ENCODE measurements at places on chromosomes 13 and 19.
A peak's percentile ranks its signal among the peaks of the same experiment; 100 is the strongest.

- DNase-seq = no peak
Observed at GRCh38 chr13:24328145-24328544, 18.8 kb downstream of the C1QTNF9 start.

GRCh38 chr13:98041081-98041820 lies 87.8 kb downstream of the IPO5 start:
- DNase-seq = no peak

GRCh38 chr13:39407786-39408185 lies 195.2 kb downstream of the LHFPL6 start:
- DNase-seq = no peak

- DNase-seq = no peak
Observed at GRCh38 chr13:102176846-102177245, 225.0 kb downstream of the FGF14 start.

- no peak for DNase-seq
Observed at GRCh38 chr13:49348751-49349150, 95.1 kb downstream of the CAB39L start.

DNA sequence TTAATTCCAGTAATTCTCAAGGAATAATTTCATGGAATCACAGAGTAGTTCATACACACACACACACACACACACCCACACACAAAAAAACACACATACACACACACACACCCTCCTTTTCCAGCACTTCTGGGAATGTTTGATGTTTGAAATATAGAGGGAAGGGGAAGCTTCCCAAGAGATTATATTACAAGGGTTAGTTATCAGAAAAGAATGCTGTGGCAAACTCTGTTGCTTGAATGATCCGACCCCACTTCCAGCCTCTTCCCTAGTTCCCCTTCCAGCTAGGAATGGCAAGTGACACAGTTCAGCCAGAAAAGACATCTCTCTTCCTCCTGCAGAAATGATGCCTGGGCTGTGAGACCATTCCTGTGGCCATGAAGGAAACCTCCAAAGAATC lies 49.9 kb downstream of the KCTD12 start:
- no peak for DNase-seq

DNA sequence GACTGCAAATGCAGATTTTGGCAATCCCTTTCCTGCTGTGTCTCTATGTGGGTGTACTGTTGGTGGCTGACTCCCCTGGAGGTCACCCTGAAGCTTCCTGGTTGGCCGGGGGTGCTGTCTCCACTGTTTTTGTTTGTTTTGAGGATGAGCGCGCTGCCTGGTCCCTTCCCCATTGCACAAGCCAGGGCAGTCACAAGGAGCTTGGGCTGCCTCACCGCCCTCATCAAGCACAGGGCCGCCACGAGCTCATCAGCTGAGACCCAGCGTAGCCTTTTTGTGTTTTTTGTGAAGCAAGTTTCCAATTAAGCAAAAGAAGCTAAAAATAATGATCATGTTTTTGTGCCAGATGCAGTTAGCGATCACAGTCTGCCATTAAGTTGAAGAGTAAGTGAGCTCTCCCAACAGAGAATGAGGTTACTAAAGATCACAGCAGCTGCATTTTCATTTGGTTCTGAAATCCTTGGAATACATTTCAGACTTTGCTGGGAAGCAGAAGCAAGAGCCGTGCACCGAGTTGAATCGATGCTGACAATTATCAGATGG lies 57.8 kb downstream of the GGACT start:
- DNase-seq = no peak

DNA sequence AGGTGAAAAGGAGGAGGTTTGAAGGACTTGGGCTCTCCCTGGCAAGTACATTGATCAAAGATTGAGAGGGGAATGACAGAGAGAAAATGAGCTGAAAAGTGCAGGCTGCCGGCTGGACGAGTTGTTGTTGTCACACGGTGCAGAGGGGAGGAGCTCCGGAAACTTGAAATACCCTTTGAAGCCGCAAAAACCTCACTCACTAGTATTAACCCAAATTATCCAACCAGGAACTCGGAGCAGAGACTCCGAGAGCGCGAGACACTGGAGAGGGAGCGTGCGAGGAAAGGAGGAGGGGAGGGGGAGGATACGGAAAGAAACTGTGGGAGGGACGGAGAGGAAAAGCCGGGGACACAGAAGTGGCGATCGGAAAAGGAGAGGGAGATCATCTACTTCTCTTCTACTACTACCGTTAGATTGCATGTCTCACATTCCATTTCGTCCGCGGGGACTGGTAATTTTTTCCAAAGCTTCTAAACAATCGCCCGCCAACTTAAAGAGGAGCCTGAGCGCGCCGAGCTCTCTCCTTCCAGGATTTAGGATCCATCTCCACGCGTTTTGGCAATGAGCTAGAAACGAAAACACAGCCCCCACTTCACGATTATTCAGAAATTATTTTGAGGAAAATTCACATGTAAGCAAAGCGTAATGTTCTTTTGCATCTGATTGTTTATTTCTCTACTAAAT lies at the start of gene DACH1:
Gene DACH1 (minus strand): TSS at position 74 of the 684 bp plus-strand sequence.
- peak; percentile 23 for DNase-seq

DNA sequence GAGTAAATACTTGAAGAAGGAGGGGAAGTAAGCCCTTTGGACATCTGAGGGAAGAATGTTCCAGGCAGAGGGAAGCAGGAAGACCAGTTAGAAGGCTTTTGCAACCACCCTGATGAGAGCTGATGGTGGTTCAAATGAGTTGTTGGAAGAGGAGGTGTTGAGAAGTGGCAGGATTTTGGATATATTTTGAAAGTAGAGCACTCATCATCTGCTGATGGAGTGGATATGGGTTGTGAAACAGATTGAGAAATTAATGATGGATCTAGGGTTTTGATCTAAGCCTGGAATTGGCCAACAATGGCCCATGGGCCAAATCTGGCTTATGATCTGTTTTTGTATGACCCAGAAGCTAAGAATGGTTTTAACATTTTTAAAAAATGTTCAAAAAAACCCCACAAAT lies 230.7 kb downstream of the NDFIP2 start:
- no peak for DNase-seq

GRCh38 chr13:32261567-32261966 lies 53.6 kb downstream of the ZAR1L start:
- no peak for DNase-seq

DNA sequence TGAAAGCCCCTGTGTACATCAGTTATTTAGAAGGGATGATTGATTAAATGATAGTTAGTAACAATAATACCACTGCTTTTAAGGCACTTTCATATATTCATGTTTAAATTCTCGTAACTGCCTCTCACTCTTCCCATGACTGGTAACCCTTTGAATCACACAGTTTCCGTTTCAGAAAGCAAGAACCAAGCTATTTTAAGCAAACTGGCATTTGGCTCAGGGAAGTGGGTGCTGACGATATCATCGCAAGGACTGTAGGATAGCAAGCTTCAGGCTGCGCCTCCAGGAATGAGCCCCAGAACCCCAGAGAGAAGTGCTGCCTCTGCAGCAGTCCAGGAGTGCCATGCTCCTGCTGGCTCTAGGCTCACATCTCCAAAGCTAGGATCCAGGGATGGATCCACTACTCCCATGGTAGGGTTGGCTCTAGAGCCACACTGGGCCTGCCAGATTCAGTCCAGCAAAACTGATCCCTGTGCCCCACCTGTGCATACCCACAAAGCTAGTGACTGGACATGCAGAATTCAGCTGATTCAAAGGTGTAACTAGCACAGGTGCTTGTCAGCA lies 313.5 kb downstream of the SLC7A1 start:
- no peak for DNase-seq

DNA sequence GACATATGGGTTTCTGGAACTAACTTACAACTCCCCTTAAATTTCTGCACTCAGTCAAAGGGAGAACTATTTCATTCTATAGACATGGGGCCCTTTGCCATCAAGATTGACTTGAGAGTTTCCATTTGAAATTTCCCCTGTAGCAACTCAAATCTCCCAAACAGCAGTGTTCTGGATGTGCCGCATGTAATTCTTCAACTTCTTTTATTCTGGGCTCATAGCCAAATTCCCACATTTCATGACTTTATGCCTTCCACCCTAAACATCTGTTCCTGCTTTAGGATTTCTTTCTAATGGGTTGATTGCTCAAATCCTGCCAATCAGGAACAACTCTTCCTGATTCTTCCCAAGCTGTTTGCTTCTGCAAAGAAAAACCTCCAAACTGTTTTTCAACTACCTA lies 336.0 kb downstream of the TBC1D4 start:
- no peak for DNase-seq

DNA sequence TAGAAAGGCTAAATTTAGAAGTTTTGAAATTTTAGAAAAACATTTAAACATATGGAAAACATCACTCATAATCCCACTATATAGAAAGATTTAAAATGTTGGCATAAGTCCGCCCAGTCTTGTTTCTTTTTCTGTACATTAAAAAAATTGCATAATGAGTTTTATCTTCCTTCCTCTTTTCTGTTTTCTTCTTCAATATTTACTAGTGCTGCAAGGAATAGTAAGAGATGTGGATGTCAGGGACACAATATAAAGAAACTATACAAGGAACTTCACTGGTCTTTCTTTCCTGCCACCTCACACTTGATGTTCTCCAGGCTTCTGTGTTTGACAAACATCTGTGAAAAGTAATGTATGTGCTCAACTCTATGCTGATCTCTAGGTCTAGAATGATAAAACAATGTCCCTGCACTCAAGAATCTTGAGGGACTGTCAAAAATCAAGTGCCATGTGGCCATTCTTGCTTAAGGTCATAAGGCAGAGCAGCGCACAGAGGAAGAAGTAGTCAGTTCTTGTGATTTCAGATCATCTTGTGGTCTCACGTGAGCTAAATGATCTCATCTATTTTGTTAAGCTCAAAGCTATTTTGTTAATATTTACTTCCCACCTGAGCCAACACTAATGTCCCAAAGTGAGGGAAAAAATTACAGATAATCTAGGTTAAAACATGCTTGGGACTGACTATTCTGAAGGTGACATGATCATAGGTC lies 186.9 kb upstream of the OBI1 start:
- DNase-seq = no peak

GRCh38 chr13:98039261-98039660 lies 85.8 kb downstream of the IPO5 start:
- no peak for DNase-seq
